ENCODE measurements at places on chromosomes 3 and 15.

DNA sequence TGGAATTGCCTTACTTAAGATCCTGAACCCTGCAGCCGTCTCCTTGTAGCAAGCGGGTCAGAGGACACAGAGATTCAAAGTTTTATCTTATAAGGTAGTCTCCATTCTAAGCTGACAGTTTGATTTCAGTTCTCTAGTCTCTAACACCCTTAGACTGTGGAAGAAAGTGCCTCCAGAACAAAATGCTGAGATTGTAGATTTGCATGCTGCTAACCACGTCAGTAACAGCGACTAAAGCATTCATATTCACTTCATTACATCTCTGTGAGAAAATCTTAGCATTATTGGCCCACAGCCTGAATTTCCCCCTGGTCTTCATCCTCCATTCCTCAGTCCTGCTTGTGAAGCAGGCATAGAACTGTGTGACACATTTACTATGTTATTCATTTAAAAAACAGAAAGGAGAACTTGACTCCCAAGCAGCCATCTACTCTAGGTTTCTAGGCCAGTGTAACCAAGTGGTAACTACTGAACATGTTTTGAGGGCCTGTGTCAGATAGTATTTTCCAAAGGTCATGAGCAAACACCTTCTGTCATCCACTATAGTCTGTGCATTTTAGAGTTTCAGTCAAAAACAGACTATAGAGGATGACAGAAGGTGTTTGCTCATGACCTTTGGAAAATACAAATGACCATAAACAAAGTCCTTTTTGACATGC lies 27.4 kb downstream of the ARIH2 start:
- no peak for DNase-seq

GRCh38 chr3:60764870-60765269 lies 486.4 kb downstream of the FHIT start:
- DNase-seq: no peak

- no peak for DNase-seq
Observed at GRCh38 chr15:47296881-47297280, 420.4 kb upstream of the SEMA6D start.

GRCh38 chr15:69912116-69912515 lies 185.6 kb downstream of the TLE3 start:
- no peak for DNase-seq

GRCh38 chr3:100107221-100107814 lies 7.0 kb downstream of the FILIP1L start:
- DNase-seq: peak; percentile 61

- no peak for DNase-seq
Observed at GRCh38 chr3:107347751-107348150, 29.5 kb upstream of the CCDC54 start.

DNA sequence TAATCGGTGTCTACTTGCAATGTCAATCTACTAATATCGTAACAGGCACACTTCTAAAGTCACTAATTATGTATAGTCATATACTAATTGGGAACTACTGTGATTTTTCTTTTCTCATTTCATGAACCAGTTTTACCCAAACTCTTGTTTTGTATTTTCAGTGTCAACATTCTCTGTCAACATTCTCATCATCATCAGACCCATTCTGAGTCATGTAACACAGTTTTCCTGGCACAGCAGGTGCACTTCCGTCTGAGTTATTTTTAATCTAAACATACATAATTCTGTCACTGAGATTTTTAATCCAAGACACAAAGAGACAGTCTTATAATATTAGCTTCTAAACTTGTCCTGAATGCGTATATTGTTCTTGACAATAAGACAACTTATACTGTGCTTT lies 205.1 kb upstream of the EIF1B start:
- peak; percentile 73 for DNase-seq

DNA sequence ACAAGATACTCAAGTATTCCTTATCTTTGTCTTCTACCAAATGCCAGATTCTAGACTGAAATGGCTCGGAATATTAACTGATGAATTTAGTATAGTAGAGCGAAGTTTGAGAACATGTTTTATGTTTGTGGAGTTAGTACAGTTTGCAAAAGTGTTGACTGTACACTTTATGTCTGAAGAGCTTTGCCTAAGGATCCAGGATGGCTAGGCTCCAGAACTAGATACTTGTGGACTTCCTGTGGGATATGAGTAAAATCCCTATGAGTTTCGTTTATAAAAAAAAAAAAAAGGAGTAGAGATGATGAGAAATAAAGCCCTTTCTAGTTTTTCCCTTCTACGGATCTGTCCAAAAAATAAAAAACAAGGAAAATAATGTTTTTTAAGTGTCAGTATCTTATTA lies 96.7 kb downstream of the TP63 start:
- DNase-seq: no peak

GRCh38 chr3:187971629-187972028 lies 182.3 kb upstream of the LPP start:
- DNase-seq: no peak

- no peak for DNase-seq
Observed at GRCh38 chr15:59833366-59833765, 144.2 kb upstream of the BNIP2 start.

DNA sequence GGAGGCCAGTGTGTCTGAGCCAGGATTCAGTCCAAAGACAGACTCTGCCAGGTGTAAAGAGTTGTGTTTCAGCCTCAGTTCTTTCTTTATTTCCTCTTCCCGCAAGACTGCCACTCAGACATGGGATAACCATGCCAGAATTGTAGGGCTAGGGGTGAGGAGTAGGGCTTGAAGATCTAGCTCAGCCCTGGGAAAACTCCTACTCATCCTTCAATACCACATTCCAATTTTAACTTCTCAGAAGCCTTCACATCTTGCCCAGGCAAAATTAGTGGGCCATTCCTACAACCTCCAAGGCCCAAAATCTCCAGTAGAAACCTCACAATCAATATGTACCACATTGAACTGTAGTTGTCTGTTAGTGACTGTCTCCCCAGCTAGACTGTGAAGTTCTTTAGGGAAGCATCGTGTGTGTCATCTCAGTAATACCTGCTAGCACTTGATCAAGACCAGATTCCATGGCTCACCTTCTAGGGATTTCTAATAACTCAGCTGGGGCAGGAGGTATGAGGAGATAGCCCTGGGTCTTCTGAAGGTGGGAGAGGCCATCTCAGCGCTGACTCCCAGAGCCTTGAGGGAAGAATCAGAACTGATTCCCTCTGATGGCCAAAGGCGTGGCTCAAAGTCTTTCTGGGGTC lies 19.7 kb downstream of the HRH1 start:
- DNase-seq: no peak

DNA sequence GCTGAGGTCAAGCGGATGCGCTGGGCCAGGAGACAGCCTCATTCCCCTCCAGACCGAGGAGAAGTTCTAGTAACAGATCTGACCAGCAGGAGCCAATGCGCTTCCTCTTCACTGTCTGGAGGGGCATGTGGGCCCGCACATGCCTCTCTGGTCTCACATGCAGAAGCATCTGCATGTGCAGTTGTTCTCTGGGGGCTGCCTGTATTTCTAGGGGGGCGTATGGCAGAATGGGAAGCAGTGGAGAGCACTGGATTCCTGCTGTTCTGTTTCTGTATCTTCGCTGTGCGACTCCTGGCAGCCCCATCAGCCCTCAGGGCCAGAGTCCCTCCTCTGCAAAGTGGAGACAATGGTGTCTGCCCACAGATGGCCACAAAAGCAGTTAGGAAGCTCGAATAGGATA lies 170.4 kb upstream of the IQSEC1 start:
- DNase-seq: no peak

DNA sequence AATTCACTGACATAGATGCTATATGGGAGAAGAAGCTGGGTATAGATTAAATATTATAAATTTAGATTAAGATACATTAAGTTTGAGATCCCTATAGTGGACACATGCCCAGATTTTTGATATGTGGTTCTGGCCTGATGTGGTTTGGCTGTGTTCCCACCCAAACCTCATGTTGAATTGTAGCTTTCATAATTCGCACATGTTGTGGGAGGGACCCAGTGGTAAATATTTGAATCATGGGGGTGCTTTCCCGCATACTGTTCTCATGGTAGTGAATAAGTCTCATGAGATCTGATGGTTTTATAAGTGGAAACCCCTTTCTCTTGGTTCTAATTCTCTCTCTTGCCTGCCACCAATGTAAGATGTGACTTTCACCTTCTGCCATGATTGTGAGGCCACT lies 189.4 kb upstream of the CD96 start:
- no peak for DNase-seq

DNA sequence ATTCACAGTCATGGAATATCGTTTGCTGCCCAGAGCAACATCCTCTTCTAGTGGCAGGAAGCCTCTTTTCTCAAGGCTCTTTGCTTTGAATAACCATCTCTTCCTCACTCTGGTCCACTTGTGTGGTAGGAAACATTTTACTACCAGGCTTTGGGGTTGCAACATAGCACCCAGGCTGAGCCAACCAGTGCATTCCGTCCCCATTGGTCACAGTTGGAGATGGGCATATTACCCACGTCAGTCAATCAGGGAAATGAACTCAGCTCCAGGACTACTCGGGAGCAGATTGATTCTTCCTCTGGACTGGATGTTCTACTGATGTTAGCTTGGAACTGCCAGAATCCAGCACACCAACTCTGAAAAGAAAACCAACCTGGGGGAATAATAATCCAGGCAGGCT lies 4.2 kb upstream of the PEX5L start:
- DNase-seq: no peak

- DNase-seq: peak; percentile 7
Observed at GRCh38 chr3:125437631-125438435, 62.7 kb upstream of the ZNF148 start.

GRCh38 chr3:153146191-153147053 lies 15.6 kb upstream of the RAP2B start:
- DNase-seq: no peak

GRCh38 chr3:109926376-109926775 lies 589.0 kb upstream of the DPPA4 start:
- no peak for DNase-seq

- no peak for DNase-seq
Observed at GRCh38 chr3:194760494-194761137, 74.9 kb downstream of the FAM43A start.

- no peak for DNase-seq
Observed at GRCh38 chr3:195269375-195270078, 1.4 kb downstream of the XXYLT1 start.

GRCh38 chr3:151639418-151639740 lies 94.3 kb upstream of the AADACL2 start:
- no peak for DNase-seq

GRCh38 chr15:50562735-50563640 lies 16.5 kb upstream of the USP50 start:
- no peak for DNase-seq

DNA sequence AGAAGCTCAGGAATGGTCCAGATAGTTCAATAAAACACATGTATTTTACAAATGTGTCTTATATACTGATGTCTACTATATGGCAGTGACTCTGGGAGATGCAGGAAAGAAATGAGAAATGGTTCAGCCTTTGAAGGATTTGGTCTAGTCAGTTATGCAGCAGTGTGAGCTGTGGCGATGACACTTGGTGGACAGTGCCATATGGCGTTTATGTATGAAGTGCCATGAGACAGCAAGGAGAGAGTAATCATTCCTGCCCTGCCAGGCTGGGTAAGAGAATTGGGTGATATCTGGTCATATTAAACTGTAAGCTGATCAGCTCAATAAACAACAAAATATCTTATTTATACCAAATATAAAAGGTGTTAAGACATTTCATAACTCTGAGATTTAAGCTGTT lies 47.6 kb upstream of the ANP32A start:
- DNase-seq: no peak

- no peak for DNase-seq
Observed at GRCh38 chr3:180274536-180274935, 237.8 kb upstream of the PEX5L start.

Measured in dermis microvascular lymphatic vessel endothelial cell (primary cell).